ENCODE measurements at places on chromosomes 3 and 15. TPM values are rescaled to one million over a fixed set of nuclear protein-coding genes. Genes with fewer than 3 reads are reported as not detected.

The FEZF2 gene
- not detected for polyA plus RNA-seq

The CHRNA7 gene
- 0.80 TPM for polyA plus RNA-seq

The UROC1 gene
- not detected for polyA plus RNA-seq

The FOXL2NB gene
- polyA plus RNA-seq, result not detected

The ERICH6 gene
- not detected for polyA plus RNA-seq

The PPP2R3A gene
- polyA plus RNA-seq, result 16.6 TPM

The CHP1 gene
- polyA plus RNA-seq, result 85.5 TPM

- DNase-seq, result no peak
These were observed 12.9 kb upstream of the PSMA4 start for GRCh38 chr15:78527325-78527724.

GRCh38 chr3:11060500-11061251, 68.1 kb downstream of the SLC6A1 start:
- DNase-seq, result peak; percentile 87

DNA sequence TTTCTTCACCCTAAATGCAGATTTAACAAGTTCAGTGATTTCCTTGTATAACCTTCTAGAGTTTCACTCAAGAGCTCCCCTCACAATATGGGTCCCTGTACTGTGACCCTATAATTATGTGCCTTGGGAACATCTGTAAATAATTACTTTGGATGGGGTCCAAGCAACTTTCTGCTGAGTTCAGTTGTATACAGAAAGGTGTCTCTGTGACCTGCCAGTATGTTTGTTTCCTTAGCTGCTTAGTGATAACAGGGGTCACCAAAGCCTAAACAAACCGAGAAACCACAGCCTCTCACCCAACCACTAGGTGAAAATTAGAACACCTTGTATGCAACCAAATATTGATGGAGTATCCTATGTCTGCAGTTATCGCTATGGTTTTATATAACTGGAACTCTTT, 29.8 kb upstream of the SLC25A36 start:
- DNase-seq, result no peak

DNA sequence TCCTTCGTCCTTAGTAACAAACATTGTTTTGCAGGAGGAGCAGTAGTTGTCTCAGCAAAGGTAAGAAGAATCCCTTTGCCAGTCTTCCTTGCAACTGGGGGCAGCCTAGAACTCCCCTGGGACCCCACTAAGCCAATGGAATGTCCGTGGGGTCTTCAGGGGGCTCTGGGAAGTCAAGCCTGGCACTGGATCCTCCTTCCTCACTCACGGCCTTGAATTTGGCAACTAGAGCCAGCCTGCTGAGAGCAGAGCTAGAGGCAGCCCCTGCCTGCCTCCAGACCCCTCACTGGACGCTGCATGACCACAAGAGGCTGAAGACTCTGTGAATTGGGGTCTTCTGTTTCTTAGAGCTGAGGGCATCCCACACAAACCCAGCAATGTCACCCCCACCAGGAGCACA, 18.6 kb upstream of the PRR23E start:
- no peak for DNase-seq

- DNase-seq, result no peak
These were observed 1.7 kb upstream of the LMLN start for GRCh38 chr3:197958346-197958745.

GRCh38 chr15:90062973-90063769, 39.1 kb downstream of the IDH2 start:
- peak; percentile 41 for DNase-seq

DNA sequence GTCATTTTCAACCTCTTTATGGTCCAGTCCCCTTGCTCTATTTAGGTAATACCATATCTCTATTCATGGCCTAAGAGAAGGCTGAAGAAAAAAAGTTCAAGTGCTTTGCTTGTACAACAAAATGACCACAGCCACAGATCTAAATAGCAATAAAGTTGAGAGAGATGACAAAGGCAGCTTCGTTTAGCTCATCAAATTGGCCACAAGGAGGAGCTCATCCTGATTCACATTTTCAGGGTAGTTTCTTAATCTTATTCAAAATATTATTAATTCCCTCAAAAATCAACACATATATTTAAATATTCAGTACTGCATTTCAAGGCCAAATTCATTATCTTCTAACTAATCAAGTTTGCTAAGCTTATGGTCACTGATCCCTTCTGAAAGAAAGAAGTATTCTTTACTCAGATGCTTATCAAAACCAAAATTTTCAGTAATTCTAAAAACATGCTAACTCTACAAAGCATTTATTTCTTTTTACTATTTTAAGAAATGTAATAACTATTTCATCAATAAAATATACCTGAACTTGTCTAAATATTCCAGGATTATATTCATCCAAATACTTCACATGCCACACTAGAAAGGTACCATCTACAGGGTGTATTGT, 85.5 kb downstream of the DMXL2 start:
- DNase-seq, result no peak

- DNase-seq, result no peak
These were observed 1.1 kb upstream of the TRPM1 start for GRCh38 chr15:31102374-31103342.

GRCh38 chr3:167397826-167398225, 17.7 kb upstream of the ZBBX start:
- no peak for DNase-seq

GRCh38 chr15:25789616-25789999, 73.5 kb downstream of the ATP10A start:
- DNase-seq, result peak; percentile 21

- DNase-seq, result peak; percentile 85
These were observed 721 bp downstream of the MYEF2 start for GRCh38 chr15:48177383-48177765.

- no peak for DNase-seq
These were observed 21.9 kb upstream of the SLC30A4 start for GRCh38 chr15:45544266-45545023.

GRCh38 chr3:15159501-15160136, 46.4 kb upstream of the CAPN7 start:
- DNase-seq, result peak; percentile 20

- DNase-seq, result no peak
These were observed 305.2 kb downstream of the RORA start for GRCh38 chr15:60923925-60924324.

DNA sequence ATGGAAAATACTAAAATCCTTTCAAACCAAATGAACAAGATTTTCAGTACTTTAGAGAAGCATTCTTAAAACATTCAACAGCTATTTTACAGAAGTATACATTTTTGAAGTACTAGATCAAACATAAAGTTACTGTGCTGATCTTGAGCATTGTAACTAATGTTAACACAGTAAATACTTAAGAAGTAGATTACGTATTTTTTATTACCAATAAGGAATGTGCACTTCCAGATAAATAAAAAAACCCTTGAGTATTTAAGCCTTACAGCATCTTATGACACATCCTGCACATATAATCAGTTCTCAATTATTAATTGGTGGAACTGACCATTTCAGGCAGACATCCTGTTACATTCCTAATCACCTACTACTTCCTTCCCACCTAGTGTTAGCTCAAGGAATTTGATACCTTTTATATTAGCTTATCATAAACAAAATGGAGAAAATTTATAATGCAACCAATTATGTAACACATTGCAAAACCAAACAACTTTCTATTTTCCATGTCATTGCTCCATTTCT, 32.8 kb downstream of the COPS2 start:
- DNase-seq, result no peak

DNA sequence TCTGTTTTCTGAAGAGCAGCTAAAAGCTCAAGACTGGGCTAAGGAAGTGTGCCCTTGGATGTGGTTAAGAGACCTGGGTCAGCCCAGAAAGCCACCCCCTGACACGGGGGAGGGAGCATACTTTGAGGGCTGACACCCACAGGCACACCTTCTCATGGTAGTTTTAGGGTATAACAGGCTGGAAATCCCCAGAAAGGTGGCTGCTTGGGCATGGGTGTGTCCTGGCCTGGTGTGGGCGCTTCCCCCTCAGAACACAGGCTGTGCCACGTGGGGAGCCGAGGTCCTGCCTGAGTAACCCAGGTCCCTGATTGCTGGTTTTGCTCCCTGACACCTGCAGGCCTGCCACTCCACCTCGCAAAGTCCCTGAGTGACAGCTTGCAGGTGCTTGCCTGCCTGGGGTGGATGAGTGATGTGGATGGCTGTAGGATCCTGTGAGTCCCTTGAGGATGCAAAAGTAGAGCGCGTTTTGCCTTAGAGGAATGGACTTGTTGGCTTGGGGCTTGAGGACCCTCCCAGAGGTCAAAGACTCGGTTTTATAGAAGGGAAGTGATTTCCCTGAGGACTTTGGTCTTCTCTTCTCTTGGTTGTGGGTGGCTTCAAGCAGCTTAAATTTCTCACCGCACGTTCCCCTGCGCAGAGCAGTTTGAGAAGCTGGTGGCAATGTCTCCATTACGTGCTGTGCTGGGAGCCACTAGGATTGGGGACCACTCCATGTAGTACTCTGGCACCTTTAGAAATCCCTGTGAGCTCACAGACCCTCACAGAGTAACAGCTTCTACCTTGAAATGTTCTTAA, 94.4 kb downstream of the DNASE1L3 start:
- DNase-seq, result no peak

- peak; percentile 79 for DNase-seq
These were observed 543 bp downstream of the MEF2A start for GRCh38 chr15:99566157-99566897.

DNA sequence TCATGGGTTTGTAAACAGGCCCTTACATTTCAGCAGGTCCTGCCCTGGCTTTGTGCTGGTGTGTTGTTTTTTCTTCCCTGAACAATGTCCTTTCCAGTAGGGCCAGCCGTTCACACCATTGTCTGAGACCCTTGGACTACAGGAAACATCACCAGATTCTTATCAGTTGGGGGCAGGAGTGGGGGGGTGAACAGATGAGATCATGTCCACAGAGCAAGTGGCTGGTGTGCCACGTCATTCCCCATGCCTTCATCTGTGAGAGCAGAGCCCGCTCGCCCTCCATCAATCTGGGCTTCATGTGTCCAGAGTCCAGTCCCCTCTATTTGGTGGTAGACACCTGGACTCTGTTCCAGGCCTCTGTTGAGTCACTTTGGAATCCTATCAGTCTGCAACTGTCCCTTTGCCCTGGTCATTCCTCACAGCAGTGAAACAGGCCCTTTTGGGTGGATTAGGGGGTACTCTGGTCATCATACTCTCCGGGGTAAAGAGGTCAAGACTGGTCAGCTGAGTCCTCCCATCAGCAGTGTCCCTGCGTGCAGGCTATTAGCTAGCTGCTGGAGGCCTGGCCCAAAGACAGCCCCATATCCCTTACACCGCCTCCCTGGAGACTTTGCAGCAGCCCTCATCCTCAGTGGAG, 15.0 kb downstream of the SEMA3G start:
- DNase-seq, result peak; percentile 43

DNA sequence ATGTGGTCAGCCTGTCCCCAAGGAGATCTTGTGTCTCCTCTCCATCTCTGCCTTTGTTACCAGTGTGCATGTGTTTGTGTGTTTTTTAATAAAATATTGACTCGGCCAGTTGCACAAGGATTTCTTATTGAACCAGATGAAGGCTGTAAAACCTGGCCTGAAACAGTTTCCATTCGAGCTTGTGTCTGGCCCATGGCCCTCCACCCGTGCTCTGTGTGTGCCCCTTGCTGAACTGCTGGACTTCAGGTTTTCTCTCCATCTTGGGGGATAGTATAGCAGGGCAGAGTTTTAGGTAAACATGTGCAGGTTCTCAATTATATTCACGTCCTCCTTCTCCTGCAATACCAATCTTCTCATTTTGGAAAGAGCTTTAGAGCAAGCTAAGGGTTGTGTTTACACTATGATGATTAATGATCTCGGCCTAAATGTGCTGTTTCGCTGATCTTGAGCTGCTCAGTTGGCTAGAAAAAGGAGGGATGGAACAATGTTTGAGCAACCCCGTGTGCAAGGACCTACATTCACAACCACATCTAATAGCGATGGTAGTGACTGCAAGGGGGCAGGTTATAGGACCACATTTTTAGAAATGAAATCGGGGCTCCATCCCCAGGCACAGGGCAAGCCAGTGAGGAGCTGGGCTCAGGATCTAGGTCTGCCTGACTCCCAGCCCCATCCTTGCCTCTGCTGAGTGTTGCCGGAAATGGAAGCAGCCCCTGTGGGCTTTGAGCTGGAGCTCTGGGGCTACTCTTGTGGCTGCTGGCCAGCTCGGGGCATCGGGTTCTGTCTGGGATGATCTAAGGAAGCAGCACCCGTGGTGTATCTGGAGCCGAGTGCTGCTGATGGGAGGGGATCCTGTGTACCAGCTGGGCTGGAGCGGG, 47.7 kb downstream of the CMTM6 start:
- DNase-seq, result peak; percentile 13

DNA sequence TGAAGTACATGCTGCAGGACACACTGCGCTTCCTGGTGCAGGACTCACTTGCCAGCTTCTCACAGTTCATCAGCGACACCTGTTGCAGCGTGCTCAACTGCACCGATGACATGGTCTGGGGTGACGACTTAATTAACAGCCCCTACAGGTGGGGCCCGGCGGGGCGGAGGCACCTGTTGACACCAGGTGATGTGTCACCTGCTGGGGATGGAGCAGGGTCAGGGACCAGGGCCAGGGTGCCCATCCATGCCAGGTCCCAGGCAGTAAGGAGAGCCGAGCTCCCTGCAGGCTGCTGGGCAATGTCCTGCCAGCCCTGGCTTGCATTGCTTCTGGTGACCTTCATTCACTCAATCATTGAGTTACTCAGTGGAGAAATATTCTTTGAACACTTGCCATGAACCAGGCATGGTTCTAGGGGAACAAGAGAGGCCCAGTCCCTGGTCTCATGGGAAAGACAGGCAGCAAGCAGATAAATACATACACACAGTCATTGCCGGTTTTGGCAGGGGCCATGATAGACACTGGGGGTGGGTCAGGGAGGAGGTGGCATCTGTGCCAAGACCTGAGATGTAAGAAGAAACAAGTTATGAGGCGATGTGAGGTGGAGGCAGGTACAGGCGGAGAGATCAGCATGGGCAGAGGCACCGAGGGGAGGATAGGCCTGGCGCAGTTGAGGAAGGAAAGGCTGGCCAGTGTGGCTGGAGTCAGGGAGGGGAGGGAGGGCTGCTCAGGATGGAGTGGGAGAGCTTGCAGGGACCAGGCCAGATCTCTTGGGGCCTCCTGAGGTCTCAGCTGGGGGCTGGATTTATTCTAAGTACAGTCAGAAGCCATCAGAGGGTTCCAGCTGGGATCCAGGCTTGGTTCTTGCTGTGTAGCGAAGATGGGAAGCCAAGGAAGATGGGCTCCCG, 30.8 kb downstream of the DNAH1 start:
- no peak for DNase-seq

DNA sequence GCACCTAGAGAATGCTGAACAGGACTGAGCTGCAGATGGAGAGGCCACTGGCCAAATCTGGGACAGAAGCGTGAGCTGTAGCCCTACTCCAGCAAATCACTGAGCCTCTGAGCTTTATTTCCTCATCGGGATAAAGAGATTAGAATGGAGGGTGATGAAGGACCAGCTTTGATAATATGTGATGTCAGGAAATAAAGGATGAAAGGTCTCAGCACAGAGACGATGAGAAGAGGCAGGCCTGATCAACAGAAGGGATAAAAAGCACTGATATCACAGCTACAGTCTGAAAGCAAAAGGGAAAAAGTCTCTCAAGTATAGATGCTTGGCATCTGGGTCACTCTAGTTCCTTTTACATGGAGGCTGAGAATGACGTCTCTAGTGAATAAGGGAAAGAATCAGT, 70.0 kb downstream of the DHX30 start:
- no peak for DNase-seq

GRCh38 chr15:63553388-63553791, 43.8 kb upstream of the FBXL22 start:
- no peak for DNase-seq

- no peak for DNase-seq
These were observed 93.5 kb downstream of the CHCHD6 start for GRCh38 chr3:126797563-126797962.

GRCh38 chr3:197736010-197736490, 654 bp downstream of the RUBCN start:
- peak; percentile 15 for DNase-seq

- no peak for DNase-seq
These were observed 42.5 kb downstream of the CHCHD6 start for GRCh38 chr3:126746395-126747177.

Data from kidney (tissue), 22 donors.